ENCODE measurements at places on chromosomes 2 and 18. TPM values are rescaled to one million over a fixed set of nuclear protein-coding genes. Genes with fewer than 3 reads are reported as not detected.

Gene CYB5A
- 33.3 TPM for total RNA-seq

Gene CCDC68
- 15.1 TPM for total RNA-seq

Gene SLC66A3
- 29.8 TPM for total RNA-seq

Gene RFTN2
- total RNA-seq: 3.5 TPM

Gene BMP10
- not detected for total RNA-seq

Gene HAAO
- 0.85 TPM for total RNA-seq

Gene LAMA3
- total RNA-seq: 3.8 TPM

Gene C2orf72
- total RNA-seq: 6.3 TPM

Gene C1QL2
- total RNA-seq: not detected

Gene GMPPA
- 64.6 TPM for total RNA-seq

Gene RBMS1
- total RNA-seq: 77.4 TPM

Gene OTOF
- not detected for total RNA-seq

Gene ALPG
- not detected for total RNA-seq

Gene MLPH
- 14.2 TPM for total RNA-seq

Gene LRRC30
- not detected for total RNA-seq

Gene SH3BP4
- 35.6 TPM for total RNA-seq

Gene C2orf66
- 0.59 TPM for total RNA-seq

Gene CERKL
- total RNA-seq: not detected

Gene CDC42EP3
- 30.0 TPM for total RNA-seq

Gene PROC
- total RNA-seq: 0.26 TPM

Gene GPAT2
- 32.3 TPM for total RNA-seq

Gene SERPINB3
- 0.07 TPM for total RNA-seq

Gene CNTNAP5
- not detected for total RNA-seq

Gene ITPRIPL1
- 1.3 TPM for total RNA-seq

Gene ERMN
- total RNA-seq: 1.1 TPM

Gene YIPF4
- total RNA-seq: 29.1 TPM

Gene TEX51
- total RNA-seq: not detected

Gene ACVR1
- total RNA-seq: 62.4 TPM

Gene GREB1L
- total RNA-seq: 1.0 TPM

Gene SULT1C2
- 0.23 TPM for total RNA-seq

Gene TLX2
- total RNA-seq: not detected

Gene ZCCHC2
- total RNA-seq: 12.3 TPM

Gene YES1
- 71.1 TPM for total RNA-seq

Gene COLEC11
- total RNA-seq: 1.4 TPM

Gene CD8B2
- total RNA-seq: not detected

Gene SLC5A7
- not detected for total RNA-seq

Gene SERPINB13
- total RNA-seq: not detected

Gene FAM110C
- 0.07 TPM for total RNA-seq

Gene TRIM43
- total RNA-seq: not detected

Gene ACTR1B
- 72.0 TPM for total RNA-seq

Gene CFAP65
- 0.03 TPM for total RNA-seq

Gene FIGN
- 2.7 TPM for total RNA-seq

Gene RSAD2
- total RNA-seq: 0.33 TPM

Gene STAT4
- total RNA-seq: 0.56 TPM

Gene VAMP5
- 13.7 TPM for total RNA-seq

Gene LINC00305
- total RNA-seq: not detected

Gene C2orf80
- total RNA-seq: not detected

Gene CMPK2
- total RNA-seq: 0.36 TPM

Gene REG1B
- total RNA-seq: not detected

Gene AMER3
- not detected for total RNA-seq

Gene PKDCC
- total RNA-seq: 86.0 TPM

Gene EMILIN1
- 283 TPM for total RNA-seq

Gene YWHAQ
- total RNA-seq: 274 TPM

Gene CCDC93
- total RNA-seq: 31.1 TPM

Gene ZNF385B
- not detected for total RNA-seq

Gene CCDC102B
- total RNA-seq: 64.7 TPM

Gene LRRTM4
- total RNA-seq: not detected

Gene CHST10
- 6.0 TPM for total RNA-seq

Data from smooth muscle cell of the pulmonary artery (primary cell).